ENCODE measurements at places on chromosomes 7 and 10. TPM values are rescaled to one million over a fixed set of nuclear protein-coding genes. Genes with fewer than 3 reads are reported as not detected.

DNA sequence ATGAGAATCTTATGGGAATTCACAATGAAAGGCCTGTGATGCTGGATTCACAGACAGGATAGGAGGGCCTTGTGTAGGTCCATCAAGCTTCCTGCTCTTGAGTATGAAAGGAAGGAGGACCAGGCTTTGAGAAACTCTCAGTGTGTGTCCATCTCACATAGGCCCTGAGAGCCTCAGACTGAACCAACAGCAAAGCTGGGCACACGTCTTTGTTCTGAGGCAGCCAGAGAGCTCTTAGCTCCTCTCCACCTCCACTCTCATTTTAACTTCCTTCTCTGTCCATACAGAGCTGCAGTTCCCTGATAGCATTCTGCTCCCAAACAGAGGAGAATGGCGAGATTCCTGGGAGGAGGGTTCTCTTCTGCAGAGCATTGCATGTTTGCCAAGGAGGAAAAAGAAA lies 515.6 kb downstream of the CALN1 start:
- DNase-seq: no peak

- DNase-seq: no peak
Observed at GRCh38 chr10:128481152-128481840, 355.1 kb upstream of the MKI67 start.

DNA sequence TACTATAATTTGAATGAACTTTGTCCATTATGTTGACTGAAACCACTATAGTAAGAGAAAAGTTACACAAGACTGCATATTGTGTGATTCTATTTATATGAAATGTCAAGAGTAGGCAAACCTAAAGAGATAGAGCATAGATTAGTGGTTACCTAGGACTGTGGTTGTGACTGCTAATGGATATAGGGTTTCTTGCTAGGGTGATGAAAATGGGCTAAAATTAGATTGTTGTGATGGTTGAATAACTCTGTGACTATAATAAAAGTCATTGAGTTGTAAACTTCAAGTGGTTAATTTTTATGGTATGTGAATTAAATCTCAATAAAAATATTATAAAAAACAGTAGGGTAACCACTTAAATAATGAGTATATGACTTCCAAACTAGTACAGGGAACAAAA lies 142.9 kb upstream of the AHR start:
- DNase-seq: no peak

GRCh38 chr10:30559180-30559579 lies 70.4 kb downstream of the LYZL2 start:
- no peak for DNase-seq

DNA sequence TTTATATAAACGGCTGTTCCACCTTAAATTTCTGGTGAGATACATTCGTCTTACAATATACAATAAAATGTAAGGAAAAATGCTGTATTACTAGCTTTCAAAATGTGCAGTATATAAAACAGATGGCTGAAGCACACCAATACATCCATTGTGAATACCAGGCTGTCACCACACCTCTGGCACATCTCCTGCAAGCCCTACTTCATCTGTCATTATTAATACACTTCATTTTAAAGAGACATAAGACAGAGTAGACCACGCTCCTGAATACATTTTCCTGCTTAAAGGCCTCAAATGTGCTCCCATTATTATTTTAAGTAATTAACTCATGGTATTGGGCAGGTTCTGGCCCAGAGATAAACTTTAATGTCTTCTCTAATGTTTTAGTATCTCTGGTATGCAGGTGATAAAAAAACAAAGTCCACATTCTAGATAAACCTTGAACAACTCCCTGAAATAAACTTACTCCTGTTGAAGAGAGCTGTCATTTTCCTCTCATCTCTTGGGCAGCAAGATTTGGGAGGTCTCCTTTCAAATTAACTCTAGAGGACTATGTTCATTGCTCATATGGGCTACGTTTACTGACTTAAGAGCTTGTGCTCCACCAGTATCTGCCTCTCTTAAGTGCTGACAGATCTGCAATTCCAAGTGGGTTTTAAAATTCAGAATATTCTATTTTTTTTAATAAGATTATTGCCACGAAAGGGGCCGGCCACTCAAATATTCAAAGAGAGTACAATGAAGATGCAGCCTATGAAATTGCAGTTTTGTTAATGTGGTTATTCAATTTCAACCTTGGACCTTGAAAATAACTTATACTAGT lies 396.5 kb upstream of the SEMA3D start:
- no peak for DNase-seq

- no peak for DNase-seq
Observed at GRCh38 chr7:107471292-107472070, 1.6 kb downstream of the GPR22 start.

- DNase-seq: no peak
Observed at GRCh38 chr10:14556285-14556956, 218.3 kb downstream of the FAM107B start.

DNA sequence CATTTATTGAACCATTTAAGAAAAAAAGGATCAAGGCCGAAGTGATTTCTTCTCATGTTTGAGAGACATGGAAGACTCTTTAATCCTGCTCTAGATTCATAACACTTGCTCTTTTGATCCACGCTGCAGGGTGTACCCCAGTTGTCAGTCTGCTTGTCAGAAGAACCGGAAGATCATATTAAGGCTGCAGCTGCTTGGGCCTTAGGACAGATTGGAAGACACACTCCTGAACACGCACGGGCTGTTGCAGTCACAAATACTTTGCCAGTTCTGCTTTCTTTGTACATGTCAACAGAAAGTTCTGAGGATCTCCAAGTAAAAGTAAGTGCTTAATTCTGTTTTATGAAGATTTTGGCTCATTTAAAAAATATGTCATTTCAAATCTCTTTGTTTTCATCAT lies 46.3 kb downstream of the SPAG6 start:
- no peak for DNase-seq

DNA sequence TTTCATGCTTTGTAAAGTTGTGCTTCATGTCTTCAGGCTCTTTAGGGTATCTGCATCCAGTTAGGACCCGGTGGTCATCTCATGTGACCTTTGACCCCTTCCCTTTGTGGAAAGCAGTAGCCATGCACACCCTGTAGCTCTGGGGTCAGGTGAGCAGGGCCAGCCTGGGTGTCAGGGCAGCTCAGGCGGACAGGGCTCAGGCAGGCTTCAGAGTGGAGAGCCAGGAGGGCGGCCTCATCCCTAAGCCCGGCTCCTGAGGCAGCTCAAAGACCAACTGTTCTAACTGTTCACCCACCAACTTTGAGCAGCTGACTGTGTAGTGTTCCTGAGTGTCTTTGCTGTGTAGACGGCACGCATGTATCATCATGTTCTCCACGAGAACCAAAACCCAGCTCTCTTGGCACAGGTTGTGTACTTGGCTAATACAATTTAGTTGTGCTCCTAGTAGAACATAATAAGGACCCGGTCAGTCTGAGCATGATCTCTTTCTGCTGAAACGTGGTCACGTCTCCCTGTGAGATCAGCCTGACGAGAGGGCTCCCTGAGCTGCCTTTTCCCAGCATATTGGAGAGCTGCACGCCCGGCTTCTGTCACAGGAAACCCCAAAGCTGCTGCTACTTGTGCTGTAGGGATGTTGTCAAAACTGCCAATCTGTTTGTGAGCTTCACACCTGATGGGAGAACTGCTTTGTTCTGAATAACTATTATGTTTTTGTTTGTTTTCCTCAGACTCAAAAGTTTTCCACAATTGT lies 30.0 kb downstream of the EEPD1 start:
- no peak for DNase-seq

DNA sequence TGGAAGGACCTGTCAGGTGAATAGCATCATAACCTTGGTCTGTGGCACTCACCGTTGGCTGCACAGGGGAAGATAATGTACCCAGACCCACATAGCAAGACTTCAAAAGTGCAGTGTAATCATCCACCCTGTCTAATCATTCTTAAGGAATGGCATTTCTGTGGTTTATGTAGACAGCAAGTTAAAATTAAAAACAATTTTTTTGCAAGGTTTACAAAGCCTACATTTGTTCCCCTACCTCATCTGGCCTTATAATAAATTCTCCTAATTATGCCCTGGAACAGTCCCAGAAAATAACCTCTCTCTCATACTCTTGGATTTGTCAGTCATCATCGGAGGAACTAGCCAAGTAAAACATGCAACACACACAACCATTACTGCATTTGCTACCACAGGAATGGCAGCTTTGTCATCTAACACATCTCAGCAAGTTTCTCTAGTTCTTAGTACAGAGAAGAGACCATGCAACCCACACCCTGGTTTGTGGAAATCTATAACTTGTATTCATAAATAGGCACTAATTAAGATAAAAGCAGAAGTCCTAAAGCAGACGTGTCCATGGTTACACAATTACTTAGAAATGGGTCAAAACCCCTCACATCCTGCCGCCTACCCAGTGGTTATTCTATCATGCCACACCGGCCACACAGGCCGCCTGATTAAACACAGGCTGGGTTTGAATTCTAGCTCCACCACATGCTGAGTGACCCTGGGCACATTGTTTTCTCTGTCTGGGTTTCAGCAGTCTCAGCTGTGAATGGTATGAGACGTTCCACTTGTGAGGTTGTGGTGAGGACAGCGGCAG lies 19.1 kb downstream of the ABLIM1 start:
- DNase-seq: no peak

DNA sequence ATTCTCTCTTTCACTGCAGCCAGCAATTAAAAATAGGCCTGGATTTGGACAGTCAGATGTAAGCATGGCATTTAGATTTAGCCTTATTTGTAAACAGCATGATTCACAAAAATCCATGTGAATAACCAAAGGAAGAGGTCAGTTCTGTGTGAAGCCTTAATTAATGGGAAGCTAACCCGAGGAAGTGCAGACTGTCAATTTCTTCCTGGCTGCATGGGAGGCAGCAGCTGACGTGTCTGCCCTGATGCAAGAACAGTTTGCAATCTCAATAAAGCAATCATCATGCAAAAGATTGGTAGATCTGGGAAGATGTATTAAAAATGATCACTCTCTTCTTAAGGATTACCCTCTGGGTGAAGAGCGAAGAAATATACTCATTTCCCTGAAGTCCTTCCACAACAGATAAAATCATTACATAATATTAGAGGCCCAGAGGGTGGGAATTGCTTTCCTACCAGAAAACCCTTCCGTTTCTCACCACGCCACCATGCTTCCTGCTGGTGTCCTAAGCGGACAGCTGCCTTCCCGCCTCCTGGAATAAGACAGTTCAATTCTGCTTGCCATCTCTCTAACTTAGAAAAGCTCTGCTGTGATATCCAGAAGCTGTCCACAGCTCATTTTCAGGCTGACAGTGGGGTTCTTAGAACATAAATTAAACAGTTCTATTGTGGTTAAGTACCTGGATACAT lies 526.7 kb upstream of the NRP1 start:
- no peak for DNase-seq

DNA sequence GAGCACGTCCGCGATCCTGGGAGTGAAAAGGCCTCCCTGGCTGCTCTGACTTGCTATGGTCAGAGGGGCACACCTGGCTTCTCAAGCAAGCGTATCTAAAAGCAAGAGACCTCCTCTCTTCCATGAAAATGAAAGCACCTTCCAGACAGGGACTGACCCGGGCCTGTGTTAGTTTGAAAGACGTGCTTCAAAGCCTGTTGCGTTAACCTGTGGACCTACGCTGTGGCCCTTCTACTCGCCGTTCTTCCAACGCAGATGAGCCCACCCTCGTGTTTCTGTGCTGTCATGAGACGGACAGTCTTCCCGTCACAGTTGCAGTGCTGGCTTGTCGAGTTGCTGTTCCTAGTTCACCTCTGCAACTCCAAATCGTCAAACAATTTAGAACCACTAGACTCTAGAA lies 15.5 kb upstream of the GDI2 start:
- DNase-seq: no peak

DNA sequence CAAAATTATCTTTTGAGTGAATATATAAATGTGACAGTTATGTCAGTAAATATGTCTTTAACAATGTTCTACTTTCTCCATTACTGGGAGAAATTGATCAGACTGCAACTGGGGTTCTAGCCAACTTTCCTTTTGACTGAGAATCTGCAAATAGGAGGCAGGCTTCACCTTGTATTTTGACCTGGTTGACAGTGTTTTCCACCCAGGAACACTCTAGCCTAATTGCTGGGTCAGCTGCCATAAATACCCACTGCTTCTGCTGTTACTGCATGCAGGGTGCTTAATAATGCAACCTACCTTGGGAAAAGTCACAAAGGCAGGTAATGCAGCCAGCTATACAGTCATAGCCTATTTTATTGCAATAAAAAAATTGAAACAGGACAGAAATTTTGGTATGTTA lies 319.0 kb downstream of the DGKB start:
- DNase-seq: no peak

GRCh38 chr10:74837743-74838142 lies 11.3 kb downstream of the KAT6B start:
- no peak for DNase-seq

Gene AASS
- total RNA-seq: 34.0 TPM

Gene TMEM184A
- not detected for total RNA-seq

Gene KLF14
- not detected for total RNA-seq

Gene ADARB2
- total RNA-seq: not detected

Gene H2BK1
- not detected for total RNA-seq

Gene OR13A1
- total RNA-seq: not detected

Gene PAPSS2
- total RNA-seq: 74.3 TPM

Gene RAPGEF5
- total RNA-seq: 106 TPM

Gene CACNB2
- total RNA-seq: not detected
